Activated naive CD4-positive, alpha-beta T cell treated with anti-CD3 and anti-CD28 coated beads for 36 hours (primary cell): ENCODE measurements at places on chromosomes 3 and 15. TPM values are rescaled to one million over a fixed set of nuclear protein-coding genes. Genes with fewer than 3 reads are reported as not detected.
A peak's percentile ranks its signal among the peaks of the same experiment; 100 is the strongest.

GRCh38 chr3:72733676-72734075, 114.6 kb downstream of the SHQ1 start:
- no peak overlapping the region for H3K4me3 ChIP-seq
- no peak for DNase-seq
- H3K27me3 ChIP-seq = no peaks in the 10 kb centered on the region
- peaks cover 3% of the 10 kb centered on the region for H3K4me1 ChIP-seq

Gene RFTN1
- total RNA-seq = 109 TPM

- DNase-seq = no peak
- no peak within 1 kb of the TSS for H3K27ac ChIP-seq
- no peaks in the 10 kb centered on the region for H3K36me3 ChIP-seq
- peaks cover 3% of the 10 kb centered on the region for H3K4me1 ChIP-seq
Measured at GRCh38 chr15:73368301-73369136, at the start of gene HCN4. HCN4 (minus strand) TSS chr15:73368958; CDS start chr15:73368270, 688 bp downstream.

DNA sequence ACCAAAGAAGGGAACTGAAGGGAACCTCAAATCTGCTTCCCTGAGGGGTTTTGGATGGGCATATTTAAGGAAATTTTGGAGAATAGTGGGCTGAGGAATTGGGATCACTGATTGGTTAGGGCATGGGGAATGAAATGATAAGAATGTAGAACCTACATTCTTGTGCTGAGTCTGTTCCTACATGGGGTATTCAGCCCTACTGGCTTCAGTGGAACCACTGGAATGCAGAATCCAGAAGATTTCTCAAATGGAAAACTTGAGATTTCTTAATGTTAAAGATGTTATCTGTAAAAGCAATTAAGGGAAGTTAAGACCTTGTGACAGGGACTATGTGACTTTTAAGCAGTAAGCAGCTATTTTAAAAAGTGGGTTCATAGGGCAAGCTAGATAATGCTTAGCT, 1062.4 kb downstream of the AGBL1 start:
- H3K4me3 ChIP-seq = no peak overlapping the region
- DNase-seq = no peak
- H3K27ac ChIP-seq = no peak overlapping the region
- H3K27me3 ChIP-seq = peaks cover 8% of the 10 kb centered on the region

DNA sequence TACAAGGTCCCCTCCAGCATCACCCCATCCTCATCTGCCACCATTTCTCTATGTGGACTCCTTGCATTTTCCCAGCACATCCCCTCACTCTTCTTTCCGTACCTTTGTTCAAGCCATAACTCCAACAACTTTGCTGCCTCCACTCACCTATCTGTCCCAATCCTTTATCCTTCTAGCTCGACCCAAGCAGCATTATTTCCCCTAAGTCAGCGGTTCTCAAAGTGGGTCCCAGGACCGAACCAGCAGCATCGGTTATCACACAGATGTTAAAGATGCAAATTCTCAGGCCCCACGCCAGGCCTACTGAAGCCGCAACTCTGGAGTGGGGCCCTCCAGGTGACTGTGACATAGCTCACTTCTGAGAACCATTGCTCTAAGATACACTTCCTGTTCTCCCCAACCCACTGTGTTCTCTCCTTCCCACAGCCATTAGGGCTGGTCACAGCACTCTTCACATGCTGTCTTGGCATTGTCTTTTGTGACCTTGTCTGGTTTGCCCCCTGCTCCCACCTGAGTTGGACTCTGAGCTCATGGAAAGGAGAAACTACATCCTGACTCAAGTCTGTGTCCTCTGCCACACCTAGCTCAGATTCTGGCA, 56.2 kb downstream of the AAGAB start:
- H3K27ac ChIP-seq = peak overlapping the region; percentile 67
- H3K4me1 ChIP-seq = peaks cover 10% of the 10 kb centered on the region
- H3K4me3 ChIP-seq = no peak overlapping the region

DNA sequence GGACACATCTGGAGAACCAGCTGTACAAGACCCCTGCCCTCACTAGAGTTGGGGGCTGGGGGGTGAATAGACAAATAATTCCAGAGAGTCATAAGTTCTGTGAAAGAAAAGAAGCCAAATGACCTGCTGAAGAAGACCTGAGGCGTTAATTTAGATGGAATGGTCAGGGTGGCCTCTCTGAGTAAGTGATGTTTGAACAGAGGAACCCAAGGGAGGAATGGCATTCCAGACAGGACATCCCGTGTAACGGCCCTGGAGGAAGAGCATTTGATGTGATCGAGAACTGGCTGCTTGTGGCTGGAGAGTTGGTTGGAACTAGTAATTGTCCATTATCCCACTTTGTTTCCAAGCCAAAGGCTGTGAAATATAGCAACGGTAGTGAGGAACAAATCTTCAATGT, 1.7 kb downstream of the NR2C2 start:
- H3K36me3 ChIP-seq = peaks cover 23% of the 10 kb centered on the region
- peak overlapping the region; percentile 99 for H3K4me3 ChIP-seq
- no peak for DNase-seq
- peaks cover 39% of the 10 kb centered on the region for H3K4me1 ChIP-seq
- no peaks in the 10 kb centered on the region for H3K27me3 ChIP-seq

DNA sequence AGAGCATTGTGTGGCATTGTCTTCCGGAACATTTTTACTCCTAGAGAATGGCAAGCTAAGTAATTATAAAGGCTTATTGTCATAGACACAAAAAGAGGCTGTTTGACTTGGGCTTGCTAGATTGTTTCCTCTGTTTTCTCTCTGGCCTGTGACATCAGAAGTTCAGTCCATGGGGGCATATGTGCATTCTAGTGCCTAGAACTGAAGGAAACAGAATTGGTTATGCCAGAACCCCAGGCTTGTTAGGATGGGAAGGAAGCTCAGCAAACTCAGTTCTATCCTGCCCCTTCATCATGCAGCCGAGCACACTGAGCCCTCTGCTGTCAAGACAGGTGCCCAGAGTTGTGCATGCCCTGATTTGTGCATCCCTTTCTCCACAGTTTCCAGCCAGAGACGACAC, 131.3 kb downstream of the PDE8A start:
- no peak for DNase-seq
- H3K36me3 ChIP-seq = peaks cover 10% of the 10 kb centered on the region
- no peaks in the 10 kb centered on the region for H3K27me3 ChIP-seq
- H3K27ac ChIP-seq = no peak overlapping the region
